ENCODE measurements at places on chromosomes 12 and 14.
A peak's percentile ranks its signal among the peaks of the same experiment; 100 is the strongest.

- no peak for DNase-seq
Measured at GRCh38 chr14:57820581-57820980, 45.3 kb downstream of the SLC35F4 start.

- peak; percentile 71 for DNase-seq
Measured at GRCh38 chr14:52961060-52961639, 10.3 kb upstream of the FERMT2 start.

DNA sequence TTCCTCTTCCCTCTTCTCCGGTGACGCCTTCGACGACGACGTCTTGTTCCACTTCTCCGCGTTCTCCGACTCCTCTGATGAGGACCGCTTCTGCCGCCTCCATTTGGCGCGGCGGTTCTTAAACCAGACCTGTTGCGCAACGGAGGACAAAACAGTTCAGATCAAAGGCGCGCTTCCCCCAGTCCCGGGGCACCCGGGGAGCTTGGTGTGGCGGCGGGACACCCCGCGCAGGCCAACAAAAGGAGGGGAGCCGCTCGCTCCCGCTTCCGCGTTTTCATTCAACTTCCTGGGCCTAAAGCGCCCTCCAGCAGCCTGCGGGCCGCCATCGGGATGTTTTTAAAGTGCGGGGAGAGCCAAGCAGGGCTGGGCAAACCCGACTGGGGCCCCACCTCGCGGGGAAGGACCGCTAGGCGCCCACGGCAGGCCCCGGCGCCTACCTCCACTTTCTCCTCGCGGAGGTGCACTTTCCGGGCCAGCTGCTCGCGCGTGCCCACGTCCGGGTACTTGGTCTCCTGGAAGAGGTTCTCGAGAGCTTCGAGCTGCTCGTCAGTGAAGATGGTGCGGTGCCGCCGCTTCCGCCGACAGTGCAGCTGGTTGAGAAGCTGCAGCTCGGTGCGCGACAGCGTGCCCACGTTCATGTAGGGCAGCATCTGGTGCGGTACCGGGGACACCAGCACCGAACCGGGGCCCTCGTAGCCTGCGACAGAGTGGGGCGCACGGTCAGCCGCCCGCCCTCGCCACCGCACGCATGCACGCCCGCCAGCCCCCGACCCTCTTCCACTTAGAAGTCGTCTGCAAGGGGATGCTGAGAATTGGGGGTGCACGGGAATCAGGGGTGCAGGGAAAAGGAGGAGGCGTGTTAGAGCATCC is 1.2 kb downstream of the GSC start:
- peak; percentile 75 for DNase-seq

DNA sequence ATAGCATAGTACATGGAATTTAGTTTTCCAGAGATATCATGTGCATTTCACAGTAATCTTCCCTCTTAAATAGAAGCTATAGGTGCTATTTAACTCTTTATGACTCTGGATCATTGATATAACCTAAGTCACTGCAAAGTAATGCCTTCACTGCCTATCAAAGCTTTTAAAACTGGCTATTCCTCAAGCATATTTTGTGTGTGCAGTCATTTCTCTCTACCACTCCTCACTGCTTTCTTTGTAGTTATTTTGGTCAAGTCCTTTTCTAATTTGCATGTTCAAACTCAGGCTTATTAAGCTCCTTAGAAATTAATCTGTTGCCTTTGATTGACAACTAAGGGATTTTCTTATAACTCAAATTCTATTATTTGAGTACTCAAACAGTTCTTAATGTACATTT is 79.4 kb upstream of the PLEKHG7 start:
- no peak for DNase-seq

DNA sequence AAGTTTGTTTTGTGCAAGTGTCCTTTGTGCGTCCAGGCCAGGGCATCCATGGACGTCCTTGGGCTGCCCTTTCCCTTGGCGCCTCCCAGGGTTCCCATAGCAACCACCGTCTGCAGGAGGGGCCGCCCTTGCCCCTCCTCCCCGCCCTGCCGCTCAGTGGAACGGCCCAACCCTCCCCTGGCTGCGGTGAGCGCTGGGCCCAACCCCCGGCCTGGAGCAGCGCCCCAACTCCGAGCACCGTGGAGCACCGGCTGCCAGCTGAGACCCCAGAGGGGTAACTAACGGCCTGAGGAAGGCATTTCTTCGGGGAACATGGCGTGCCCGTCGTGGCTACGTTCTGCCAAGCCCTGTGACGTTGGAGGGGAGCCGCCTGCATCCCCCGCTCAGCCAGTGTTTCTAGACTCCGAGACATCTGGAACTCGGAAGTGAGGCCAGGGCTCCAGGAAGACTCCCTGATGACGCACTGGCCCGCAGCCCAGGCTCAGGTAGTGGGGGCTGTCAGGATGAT is 5.3 kb upstream of the ACACB start:
- DNase-seq: peak; percentile 92
